ENCODE measurements at places on chromosomes 4 and X. TPM values are rescaled to one million over a fixed set of nuclear protein-coding genes. Genes with fewer than 3 reads are reported as not detected.

DNA sequence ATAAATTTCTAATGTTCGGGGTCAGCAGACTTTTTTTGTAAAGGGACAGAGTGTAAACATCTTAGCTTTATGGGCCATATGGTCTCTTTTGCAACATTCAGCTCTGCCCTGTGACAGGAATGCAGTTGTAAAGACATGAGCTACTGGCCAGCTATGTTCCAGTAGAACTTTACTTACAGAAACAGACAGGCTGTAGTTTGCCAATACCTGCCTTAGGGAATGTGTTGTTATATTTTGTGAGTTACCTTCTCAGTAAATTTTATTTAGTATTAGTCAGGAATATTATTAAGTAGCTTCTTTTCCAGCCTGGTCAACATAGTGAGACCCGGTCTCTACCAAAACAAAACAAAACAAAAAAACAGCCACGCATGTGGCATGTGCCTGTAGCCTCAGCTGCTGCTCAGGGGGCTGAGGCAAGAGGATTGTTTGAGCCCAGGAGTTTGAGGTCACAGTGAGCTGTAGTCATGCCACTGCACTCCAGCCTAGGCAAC, 48.7 kb downstream of the HTT start:
- DNase-seq: no peak

The SCML2 gene
- 0.60 TPM for total RNA-seq

DNA sequence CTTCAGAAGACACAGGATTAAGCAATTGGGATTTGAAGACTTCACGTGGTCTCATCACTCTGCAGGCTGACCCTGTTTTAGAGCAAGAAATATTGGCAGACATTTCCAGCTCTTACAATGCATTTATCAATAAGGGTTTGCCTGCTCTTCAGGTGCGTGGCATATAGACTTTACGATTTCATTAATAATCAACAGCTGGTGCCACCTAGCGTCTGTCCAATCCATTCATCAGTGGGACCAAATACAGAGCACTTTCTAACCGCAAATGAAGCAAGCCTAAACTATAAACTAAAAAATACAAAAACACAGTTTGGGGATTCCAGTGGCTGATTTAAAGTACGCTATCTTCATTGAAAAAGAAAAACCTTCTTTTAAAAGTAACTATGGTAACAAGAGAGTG, 125.4 kb upstream of the DMD start:
- DNase-seq: no peak

DNA sequence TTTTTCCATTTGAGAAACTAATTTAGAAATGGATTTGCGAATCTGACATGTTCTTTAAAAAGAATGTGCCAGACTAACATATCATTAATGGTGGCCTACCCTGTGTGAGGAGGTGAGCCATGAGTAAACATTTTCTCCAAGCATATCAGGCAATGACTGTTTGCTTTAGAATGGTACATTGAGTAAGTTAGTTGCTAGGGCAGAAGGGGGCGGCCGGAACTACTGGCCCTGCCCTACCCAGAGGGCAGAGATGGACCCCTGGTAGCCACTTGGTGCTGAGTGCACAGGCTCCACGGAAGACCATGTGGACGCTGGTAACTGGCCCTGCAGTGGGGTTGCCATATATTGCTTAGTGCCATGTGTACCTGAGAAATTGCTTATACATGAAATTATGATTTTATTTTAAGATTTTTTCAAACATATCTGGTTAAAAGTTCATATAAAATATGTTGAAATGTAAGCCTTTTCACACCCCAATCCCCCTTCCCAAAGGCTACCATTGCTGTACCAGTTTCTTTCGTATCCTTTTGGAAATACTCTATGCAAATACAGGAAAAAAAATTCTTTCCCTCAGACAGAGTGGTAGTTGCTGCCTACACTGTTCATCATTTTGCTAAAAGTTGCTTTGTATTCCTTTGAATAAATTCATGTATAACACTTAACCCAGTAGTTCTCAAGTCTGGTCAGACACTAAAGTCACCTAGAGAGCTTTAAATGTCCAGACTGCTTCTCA, 8.8 kb downstream of the FNIP2 start:
- DNase-seq: no peak

GRCh38 chr4:155428128-155428527, 51.4 kb upstream of the MAP9 start:
- DNase-seq: no peak

The XAGE1A gene
- not detected for total RNA-seq

The VEGFC gene
- 1.5 TPM for total RNA-seq

DNA sequence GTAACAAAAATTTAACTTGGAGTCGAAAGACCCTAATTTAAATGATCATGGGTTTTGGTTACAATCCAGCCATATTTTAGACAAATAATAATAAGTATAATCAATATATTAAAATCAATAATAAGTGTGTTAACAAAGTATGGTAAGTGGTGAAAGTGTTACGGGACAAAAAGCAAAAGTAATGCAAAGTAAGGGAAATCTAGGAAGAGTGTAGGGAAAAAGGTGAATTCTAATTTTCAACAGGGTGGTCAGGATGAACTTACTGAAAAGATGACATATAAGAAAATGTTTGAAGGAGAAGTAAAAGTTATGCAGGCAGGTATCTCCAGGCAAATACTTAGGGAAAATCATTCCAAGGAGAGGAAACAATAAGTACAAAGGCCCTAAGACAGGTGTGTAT, 32.3 kb downstream of the STX18 start:
- DNase-seq: no peak

- DNase-seq: no peak
Measured at GRCh38 chr4:84384801-84385200, 114.3 kb downstream of the NKX6-1 start.

DNA sequence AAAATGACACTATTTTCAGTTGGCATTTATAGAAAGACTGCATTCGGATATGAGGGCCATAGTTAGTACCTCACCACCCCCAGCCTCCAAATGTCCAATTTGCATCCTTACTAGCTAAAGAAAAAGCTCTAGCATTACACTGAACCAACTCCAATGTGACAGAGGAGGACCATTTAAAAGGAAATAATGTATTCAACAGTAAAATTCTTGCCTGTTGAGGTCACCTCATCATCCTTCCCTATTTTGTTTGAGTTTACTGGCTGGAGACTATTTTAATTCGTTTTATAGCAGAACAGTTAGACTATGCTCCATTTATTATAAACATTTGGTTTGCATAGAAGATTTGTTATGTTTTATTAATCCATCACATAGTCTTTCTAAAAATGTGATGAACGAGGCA, 88.2 kb upstream of the PPARGC1A start:
- no peak for DNase-seq

DNA sequence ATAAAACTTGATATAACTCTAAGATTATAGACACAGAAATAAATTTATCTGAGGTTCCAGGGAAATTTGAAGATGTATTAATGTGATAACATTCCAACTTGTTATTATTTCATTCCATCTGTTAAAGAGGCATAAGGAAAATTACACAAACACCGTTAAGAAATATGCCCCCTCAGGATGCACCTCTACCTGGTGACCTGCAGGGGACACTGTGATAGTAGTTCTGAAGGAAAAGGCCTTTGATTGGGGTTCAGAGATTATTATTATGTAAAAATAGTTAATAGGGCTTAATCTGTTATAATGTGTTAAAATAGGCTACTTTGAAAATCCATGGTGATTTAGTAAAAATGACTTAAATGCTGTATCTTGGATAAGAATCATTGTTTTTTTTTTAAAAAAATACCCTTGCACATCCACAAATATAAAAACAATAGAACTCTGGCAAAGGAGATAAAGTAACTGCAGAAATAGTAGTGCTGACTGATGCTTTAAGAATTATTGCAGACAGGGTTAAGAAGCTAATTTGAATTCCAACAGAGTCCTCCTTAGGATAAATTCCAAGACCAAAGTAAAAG, 6.1 kb upstream of the ABRAXAS1 start:
- DNase-seq: no peak

Measured in left lobe of liver (tissue), 2 donors.